ENCODE measurements at places on chromosomes 12 and 14.
A peak's percentile ranks its signal among the peaks of the same experiment; 100 is the strongest.

DNA sequence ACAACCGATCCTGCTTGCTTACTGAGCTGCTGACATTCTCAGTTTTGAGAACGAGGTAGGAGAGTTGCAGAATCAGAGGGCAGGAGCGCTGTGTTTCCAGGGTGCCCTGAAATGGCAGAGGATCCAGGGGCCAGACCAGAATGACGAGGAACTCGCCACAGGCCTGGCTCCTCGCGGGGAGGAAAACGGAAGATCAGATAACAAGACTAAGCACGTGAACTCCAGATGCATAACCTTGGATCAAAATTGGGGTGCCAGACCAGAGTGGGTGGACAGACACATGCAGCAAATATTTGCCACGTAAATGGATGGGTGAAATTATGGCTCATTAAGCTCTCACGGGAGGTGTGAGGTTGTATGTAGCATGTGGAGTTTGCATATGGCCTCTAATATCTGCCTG, 46.5 kb downstream of the ELK3 start:
- DNase-seq: no peak

- peak; percentile 99 for DNase-seq
These were observed 22.3 kb downstream of the GALNT6 start for GRCh38 chr12:51368640-51369517.

DNA sequence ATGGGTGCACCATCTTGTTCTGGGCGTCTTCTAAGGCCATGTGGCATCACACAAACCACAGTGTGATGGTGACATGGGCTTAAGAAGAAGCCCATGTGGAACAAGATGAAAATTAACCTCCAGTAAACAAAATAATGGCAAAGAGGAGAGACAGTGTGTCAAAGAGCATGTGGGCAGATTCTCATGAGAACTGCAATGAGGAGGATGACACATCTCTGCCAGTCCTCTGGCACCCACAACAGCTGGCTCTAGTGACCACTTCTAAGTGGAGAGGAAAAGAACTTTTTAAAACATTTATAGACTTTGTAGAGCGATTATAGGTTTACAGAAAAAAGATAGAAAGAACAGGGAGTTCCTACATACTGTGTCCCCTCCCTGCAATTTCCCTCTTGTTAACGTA, 401.4 kb downstream of the ATP23 start:
- DNase-seq: no peak

DNA sequence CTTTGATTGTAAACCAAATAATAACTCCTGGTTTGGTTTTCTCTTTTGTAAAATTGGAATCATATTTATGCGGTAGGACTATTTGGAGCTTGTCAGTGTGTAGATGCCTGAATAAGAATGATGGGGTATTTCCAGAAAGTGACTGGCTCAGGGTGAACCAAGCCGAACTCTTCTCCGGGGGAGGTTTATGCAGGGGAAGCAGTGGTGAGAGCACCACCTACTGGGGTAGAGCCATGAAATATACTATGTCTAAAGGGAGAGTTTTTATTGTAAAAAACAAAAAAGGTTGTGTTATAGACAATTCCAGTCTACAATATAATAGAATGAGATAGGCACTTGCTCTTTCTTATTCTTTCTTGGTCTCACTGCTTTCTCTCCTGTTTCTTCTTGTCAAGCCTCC, 222.9 kb upstream of the SLC16A7 start:
- DNase-seq: no peak

GRCh38 chr12:89517720-89518119, 6.9 kb downstream of the GALNT4 start:
- DNase-seq: no peak

DNA sequence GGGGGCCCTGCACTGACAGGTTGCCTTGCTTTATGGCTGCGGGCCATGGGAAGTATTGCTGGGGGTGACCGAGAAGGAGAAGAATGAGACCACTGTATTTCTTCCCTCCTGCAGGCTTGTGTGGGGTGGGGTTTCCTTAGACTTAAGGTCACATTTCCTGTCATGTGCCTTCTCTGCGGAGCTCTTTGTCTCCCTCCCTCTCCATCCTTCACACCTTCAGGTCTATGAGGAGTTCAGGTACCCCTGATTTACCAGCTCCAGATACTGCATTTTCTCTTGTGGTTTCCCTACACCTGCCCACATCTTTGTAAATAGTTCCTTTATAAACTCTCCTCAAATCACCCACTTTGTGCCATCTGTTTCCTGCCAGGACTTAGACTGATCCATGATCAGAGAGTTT, 3.6 kb downstream of the FNTB start:
- DNase-seq: no peak

GRCh38 chr12:64171715-64172114, 50.4 kb downstream of the KICS2 start:
- no peak for DNase-seq

- peak; percentile 89 for DNase-seq
These were observed 21.9 kb upstream of the ZFP36L1 start for GRCh38 chr14:68814539-68815297.

DNA sequence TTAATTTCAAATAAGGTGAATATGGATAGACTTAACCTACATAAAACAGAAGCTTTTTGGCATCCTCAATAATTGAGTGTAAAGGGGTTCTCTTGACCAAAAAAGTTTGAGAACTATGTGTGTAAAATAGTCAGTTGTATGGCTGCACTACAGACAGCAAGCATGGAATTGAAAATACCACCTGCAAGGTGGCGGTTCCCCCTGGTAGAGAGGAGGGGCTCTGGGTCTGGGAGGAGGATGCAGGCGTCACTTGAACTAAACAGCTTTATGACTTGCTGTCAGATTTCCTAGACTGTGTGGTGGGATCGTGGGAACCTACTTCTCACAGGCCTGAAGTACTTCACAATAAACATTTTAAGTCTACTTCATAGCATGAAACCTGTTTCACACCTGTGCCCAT, 6.3 kb downstream of the EVL start:
- peak; percentile 85 for DNase-seq

DNA sequence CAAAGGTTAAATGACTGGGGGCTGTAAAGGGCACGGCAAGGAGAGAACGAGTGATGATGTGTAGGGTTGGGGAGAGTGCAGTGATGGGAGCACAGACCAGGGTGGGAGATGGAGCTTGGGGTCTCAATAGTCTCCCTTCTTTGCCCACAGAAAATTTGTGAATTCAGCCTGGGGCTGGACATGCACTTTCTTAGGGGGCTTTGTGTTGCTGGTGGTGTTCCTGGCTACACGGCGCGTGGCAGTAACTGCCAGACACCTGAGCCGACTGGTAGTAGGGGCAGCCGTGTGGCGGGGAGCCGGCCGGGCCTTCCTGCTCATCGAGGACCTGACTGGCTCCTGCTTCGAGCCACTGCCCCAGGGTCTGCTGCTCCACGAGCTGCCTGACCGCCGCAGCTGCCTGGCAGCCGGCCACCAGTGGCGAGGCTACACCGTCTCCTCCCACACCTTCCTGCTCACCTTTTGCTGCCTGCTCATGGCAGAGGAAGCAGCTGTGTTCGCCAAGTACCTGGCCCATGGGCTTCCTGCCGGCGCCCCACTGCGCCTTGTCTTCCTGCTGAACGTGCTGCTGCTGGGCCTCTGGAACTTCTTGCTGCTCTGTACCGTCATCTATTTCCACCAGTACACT, 1.7 kb downstream of the FITM1 start:
- DNase-seq: no peak

- no peak for DNase-seq
These were observed 31.0 kb upstream of the NPFF start for GRCh38 chr12:53538209-53538689.

GRCh38 chr14:57182760-57183503, 85.8 kb downstream of the EXOC5 start:
- no peak for DNase-seq

GRCh38 chr12:1099158-1099557, 108.1 kb downstream of the ERC1 start:
- DNase-seq: no peak

GRCh38 chr14:24074625-24075484, 3.5 kb downstream of the CPNE6 start:
- no peak for DNase-seq

DNA sequence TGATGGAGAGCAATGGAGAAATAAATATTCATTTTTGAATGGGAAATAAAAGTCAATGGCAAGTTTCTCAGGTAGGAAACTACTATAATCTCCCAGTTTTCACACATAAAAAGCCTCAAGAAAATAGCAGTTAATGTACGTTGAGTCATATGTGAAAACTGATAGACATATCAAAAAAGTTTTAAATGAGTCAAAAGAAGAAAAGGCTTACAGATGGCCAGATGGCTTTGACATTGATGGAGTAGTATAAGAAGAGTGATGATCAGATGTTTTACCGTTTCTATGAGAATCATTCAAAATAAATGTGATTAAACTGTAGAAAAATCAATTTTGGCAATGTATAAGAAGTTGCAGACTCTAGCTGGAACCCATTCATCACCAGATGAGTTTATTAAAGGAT, 97.8 kb downstream of the LLPH start:
- DNase-seq: no peak

DNA sequence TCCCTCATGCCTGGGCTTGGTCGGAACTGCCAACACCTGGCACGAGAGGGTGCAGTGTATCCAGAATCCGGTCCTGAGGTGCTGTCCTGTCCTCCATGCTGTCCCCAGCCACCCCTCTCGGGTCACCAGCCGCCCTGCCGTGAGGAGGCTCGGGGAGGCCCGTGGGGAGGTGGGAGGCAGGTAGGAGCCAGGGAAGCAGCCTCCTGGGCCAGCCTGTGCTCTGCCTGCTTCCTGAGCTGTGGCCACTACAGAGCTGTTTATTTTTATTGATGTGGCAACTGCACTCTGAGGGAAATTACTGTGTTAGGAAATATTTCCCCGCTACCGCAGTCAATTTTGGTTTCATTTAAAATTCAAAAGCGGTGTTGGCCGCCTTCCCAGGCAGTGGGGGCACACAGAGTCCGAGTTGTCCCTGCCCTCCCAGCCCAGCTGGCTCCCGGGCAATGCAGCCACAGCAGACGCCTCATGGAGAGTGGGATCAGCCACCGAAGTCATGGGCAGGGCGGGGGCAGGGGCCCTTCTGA, 18.3 kb downstream of the NOC4L start:
- DNase-seq: no peak

GRCh38 chr12:4867384-4867783, 42.3 kb upstream of the KCNA1 start:
- no peak for DNase-seq

GRCh38 chr14:32564596-32564995, 235.5 kb downstream of the AKAP6 start:
- peak; percentile 29 for DNase-seq

GRCh38 chr12:114406984-114407841, 1.3 kb upstream of the TBX5 start:
- no peak for DNase-seq

DNA sequence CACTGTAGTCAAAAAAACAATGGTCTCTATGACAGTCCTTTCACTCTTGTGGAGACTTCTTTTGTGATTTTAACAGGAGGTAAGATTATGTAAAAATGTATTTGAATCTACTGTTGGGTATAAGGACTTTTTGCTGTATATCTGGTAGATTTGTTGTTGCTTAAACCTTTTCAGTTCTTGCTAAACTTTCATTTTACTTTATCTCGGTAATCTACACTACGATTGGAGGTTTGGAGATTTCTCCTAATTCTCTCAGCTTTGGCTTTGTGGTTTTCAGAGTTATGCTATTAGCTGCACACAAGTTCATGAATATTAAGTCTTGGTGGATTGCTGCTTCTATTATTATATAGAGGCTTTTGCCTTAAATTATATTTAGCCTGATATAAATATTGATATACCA, 116.6 kb upstream of the HIF1A start:
- DNase-seq: no peak

DNA sequence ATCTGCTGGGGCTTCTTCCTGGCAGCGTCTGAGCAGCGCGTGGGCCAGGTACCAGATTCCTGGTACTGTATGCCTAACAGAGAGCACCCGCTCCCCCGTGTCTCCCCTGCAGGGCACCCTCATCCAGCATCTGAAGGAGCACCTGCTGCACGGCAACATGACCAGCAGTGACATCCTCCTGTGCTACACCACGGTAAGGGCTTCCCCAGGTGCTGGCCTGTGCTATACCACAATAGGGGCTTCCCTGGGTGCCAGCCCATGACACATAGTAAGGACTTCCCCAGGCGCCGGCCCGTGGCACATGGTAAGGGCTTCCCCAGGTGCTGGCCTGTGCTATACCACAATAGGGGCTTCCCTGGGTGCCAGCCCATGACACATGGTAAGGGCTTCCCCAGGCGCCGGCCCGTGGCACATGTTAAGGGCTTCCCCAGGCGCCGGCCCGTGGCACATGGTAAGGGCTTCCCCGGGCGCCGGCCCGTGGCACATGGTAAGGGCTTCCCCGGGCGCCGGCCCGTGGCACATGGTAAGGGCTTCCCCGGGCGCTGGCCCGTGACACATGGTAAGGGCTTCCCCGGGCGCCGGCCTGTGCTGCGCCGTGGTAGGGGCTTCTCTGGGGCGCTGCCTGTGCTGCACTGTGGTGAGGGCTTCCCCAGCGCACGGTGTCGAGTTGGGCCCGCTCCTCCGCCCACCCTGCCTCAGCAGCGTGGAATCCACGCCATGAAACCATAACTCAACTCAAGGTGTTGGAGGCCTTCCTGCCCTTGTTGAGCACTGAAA, 49.3 kb downstream of the AACS start:
- DNase-seq: no peak

DNA sequence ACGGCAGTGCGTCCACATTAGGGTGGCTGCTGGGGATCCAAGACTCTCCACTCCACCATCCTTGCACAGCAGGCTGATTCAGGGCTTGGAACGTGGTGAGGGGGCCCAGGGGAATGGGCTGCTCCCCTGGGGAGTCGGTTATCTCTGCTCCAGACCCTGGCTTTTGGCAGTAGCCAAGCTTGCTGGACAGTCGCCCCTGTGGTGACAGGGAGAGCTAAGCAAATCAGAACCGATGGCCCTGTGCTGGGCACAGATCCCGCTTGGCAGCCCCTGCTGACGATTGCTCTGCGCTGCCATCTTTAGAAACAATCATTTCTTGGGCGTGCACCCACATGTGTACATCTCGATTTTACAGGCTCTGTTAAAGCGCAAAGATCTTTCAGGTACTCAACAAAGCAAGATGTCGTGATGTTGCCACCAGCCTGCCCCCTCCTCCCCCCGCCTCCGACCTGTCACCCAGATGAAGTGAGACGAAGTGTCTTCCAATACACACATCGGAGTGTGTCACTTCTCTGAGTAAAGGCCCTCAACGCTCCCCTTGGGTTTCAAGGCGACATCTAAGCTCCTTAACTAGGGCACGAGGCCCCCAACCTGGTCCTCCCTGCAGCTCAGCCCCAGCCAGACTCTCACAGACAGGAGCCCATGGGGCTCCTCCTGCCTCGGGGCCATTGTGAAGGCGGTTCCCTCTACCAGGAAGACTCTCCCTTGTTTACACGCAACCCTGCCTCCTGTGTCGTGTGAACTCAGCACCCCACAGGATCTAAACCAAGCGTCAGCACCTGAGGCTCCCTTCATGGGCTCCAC, 55.6 kb downstream of the PITPNM2 start:
- no peak for DNase-seq

GRCh38 chr12:115306380-115306779, 622.4 kb upstream of the TBX3 start:
- DNase-seq: no peak
